ENCODE measurements at places on chromosomes 5 and 9. TPM values are rescaled to one million over a fixed set of nuclear protein-coding genes. Genes with fewer than 3 reads are reported as not detected.

NOTCH1 gene
- 4.3 TPM for total RNA-seq

IL9 gene
- not detected for total RNA-seq

TRAPPC13 gene
- 31.5 TPM for total RNA-seq

FOXD4L5 gene
- total RNA-seq, result not detected

PPWD1 gene
- total RNA-seq, result 45.3 TPM

GRCh38 chr9:69283003-69283402, 42.0 kb upstream of the ENTREP1 start:
- DNase-seq, result no peak

DNA sequence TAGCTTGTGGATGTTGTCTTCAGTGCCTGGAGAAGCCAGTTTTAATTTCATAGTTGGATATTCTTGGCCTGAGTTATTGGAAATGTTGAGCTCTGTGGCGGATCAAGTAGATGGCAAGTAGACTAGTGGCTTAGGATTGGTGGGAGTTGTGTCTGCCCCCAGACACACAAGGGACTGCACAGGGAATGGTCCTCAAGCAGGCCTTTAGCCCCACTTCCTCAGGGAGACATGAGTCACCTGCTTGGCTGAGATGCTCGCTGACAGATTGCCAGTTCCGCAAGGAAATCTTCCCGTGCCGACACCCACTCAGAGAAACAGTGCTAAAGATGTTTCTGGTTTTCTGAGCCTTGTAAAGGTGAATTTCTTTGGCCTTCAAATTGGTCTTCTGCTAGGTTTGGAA, 18.8 kb upstream of the CATSPER3 start:
- DNase-seq, result no peak

DNA sequence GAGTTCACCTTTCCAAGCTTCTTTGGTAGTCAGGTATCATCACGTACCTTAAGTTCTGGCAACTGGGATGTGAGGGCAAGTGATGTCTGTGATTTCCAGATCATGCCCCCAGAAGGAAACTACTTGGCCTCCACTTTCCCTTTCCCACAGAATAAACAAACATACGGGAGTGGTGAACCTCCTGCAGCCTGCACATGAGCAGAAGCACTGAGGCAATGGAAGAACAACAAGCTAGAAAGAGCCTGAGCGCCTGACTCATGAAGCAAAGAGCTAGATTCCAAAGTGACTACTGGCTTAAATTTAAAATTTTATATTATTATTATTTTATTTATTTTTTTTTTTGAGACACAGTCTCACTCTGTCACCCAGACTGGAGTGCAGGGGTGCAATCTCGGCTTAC, 35.0 kb downstream of the ARL15 start:
- DNase-seq, result no peak

DNA sequence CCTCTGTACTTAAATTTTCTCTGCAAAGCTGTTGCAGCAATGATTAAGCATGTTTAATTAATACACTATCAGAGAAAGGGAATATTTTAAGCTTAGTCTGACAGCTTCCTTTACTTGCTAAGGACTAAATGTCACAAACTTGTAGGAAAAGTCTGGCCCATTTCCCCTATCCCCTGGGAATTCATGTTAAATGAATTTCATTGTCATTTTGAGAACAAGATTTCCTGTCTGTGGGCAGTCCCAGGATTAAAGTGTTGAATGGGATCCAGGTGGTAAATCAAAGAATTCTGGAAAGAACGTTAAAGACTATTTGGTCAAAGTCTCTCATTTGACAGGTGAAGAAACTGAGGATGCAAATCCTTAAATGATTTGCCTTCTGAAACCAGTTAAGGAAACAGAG, 214.8 kb downstream of the MPDZ start:
- DNase-seq, result no peak

GRCh38 chr9:133683586-133684120, 47.5 kb downstream of the DBH start:
- DNase-seq, result no peak

DNA sequence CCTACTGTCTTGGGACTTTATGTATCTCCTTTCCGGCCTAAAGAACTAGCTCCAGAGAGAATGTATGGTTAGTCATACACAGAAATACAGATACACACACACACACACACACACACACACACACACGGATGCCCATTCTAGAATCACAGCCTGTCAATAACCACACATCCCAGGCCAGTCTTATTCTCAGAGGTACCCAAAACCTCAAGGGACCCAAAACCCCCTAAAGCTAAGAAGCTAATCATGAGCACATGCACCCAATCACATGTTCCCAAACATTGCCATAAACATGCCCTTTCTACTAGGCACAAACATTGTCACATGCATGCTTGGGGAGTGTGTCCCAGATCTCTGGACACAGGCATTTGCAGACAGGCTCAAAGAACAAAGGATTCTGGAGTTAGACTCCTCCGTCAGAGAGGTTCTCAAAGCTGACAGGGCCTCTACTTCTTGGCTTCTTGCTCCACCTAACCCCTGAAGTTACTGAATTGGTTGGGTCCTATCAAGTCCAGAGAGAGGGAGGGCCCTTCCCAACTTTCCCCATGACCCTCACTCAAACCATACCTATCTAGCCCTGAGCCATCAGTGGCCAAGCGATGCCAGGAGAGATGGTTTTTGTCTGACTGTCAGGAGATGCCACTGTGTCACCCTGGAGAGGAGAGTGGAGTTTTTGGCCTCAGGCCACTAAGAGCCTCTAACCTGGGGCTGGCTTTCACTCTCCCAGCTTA, 78.7 kb downstream of the NRG2 start:
- DNase-seq, result no peak

DNA sequence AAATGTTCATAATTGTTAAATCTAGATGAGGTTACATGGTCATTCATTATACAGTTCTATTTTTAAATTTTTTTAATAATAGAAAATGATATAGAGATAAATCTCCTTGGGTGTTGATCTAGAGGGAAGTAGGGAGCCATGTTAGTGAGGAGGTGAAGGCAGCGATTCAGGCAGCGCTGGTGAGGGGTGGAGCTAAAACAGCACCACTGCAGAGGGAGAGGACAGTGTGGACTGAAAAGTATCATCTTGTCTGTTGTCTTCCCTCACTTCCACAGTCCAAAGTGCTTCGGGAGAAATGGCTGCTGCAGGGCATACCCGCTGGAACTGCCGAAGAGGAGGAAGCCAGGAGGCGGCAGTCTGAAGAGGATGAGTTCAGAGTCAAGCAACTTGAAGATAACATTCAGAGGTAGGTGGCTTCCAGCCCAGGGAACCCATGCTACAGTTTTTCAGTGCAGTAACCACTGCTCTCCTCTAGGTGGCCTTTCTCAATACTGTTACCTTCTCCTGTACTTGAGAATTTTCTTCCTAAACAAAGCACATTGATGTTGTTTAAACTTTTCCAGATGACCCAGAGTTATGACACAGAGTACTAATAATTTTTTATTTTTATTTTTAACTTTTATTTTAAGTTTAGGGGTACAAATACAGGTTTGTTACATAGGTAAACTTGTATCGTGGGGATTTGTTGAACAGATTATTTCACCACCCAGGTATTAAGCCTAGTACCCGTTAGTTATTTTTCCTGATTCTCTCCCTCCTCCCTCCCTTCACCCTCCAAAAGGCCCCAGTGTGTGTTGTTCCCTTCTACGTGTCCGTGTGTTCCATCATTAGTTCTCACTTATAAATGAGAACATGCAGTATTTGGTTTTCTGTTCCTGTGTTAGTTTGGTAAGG, 100.5 kb downstream of the PALM2AKAP2 start:
- DNase-seq, result peak; percentile 79

- DNase-seq, result no peak
These were observed 42.3 kb downstream of the MACROH2A1 start for GRCh38 chr5:135356522-135357318.

DNA sequence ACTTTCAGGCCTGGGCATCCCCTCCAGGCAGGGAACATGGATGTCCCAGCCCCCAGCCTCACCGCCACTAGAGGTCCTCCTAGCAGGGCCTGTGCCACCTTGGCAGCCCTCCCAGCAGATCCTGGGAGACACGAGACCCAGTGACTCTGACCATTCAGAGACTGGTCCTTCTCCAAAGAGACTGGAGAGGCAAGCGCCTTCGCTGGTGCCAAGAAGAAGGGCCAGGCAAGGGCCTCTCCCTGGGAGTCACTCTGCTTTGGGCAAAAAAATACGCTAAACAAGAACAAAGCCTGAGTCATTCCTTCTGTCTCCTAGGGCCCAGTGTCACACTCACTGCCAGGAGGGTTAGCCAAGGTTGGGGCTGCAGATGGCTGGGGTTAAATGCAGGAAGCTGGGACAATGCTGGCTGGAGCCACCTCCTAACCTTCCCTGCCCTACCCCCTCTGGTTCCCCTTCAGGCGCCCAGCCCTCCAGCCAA, 35.3 kb upstream of the SMIM23 start:
- DNase-seq, result peak; percentile 58

GRCh38 chr5:80055491-80056170, 20.5 kb downstream of the THBS4 start:
- DNase-seq, result no peak

DNA sequence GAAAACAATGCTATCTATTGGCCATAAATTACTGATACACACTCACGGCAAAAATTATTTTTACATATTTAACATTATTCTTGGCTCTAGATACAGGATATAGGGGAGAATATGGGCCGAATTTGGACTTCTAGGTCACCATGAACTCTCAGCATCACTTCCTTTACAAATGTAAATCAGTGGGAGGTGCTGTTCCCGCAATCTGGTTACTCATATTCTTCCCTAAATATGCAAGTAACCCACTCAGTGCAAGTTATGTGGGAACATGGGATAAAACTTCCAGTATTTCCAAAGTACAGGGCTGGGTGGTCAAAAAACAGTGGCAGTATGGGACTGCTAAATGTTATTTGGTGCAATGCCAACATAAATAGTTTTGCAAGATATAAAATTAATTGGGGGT, 145.6 kb downstream of the PPP2R2B start:
- DNase-seq, result no peak

Data from Karpas-422 (cell line).